ENCODE measurements at places on chromosomes 1 and 21.

DNA sequence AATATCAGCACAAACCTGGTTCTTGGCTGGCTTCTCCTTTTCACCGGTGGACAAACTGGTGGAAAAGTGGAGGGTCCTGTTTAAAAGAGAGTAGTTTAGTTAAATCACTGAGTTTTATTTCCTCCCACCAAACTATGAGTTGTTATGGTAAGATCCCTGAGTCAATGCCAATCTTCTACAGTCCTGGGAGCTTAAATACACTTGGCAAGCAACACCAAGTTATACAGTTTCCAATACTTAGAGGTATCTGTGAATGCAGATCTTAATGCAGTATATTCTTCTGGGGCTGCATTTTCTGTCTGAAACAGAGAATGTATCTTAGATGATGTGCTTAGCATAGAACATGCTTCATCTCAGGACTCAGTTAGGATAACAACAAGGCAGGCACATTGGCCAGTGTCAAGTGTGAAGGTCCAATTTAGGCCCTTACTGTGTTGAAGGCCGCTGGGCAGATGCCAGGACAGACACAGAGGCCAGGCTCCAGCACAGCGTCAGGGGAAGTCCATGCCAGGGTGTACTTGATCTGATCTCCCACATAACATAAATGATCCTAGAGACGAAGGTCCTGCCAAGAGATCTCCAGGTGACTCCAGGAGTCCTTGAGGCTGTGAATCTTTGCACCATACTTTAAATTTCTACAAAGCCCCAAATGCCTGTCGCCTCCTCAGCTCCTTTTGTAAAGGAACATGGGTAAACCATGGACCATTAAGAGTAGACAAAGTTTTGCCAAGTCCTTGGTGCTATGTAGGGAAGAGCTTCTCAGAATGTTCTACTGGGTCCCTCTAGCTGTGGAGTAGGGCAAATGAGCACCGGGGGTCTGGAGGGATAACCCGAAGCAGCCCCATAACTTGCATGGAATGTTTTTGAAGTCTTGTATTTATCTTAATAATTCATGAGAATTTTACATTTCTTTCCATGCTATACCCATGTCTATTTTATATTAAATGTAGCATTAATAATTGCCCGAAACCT is 76.8 kb downstream of the KCNJ15 start:
- DNase-seq, result no peak

- DNase-seq, result no peak
Observed at GRCh38 chr1:107633596-107633995, 331.4 kb downstream of the VAV3 start.

GRCh38 chr1:1614204-1614953 is 921 bp upstream of the MIB2 start:
- peak; percentile 69 for DNase-seq

GRCh38 chr1:42756956-42757891 is 9.6 kb downstream of the P3H1 start:
- DNase-seq, result no peak

GRCh38 chr1:110056776-110057175 is 13.7 kb downstream of the ALX3 start:
- DNase-seq, result no peak

GRCh38 chr1:68459796-68460195 is 10.0 kb upstream of the RPE65 start:
- no peak for DNase-seq

- DNase-seq, result no peak
Observed at GRCh38 chr1:164591858-164592257, 32.9 kb downstream of the PBX1 start.

GRCh38 chr1:35567947-35568558 is 5.1 kb upstream of the TFAP2E start:
- no peak for DNase-seq

DNA sequence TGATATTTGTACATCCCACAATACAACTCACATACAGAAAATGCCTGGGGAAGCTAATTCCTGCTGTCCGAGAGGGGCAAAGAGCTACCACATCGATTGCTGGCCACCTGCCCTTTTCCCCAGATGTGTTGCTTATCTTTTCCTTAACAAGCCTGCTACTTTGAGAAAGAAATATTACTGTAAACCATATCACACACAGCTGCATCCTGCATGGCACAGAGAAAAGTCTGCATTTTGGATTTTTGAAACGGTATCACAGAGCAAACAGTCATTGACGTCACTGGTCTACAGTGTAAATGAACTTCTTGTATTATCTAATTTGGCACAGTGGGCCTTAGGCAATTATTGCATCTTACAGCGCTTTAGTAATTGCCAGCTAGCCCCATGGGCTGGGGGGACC is 164.7 kb downstream of the CLIC6 start:
- no peak for DNase-seq

- peak; percentile 21 for DNase-seq
Observed at GRCh38 chr1:183227422-183228346, 41.6 kb downstream of the LAMC2 start.

- DNase-seq, result peak; percentile 51
Observed at GRCh38 chr1:198929961-198930599, 291.2 kb downstream of the PTPRC start.

GRCh38 chr1:197440715-197441114 is 172.7 kb downstream of the CRB1 start:
- DNase-seq, result no peak

DNA sequence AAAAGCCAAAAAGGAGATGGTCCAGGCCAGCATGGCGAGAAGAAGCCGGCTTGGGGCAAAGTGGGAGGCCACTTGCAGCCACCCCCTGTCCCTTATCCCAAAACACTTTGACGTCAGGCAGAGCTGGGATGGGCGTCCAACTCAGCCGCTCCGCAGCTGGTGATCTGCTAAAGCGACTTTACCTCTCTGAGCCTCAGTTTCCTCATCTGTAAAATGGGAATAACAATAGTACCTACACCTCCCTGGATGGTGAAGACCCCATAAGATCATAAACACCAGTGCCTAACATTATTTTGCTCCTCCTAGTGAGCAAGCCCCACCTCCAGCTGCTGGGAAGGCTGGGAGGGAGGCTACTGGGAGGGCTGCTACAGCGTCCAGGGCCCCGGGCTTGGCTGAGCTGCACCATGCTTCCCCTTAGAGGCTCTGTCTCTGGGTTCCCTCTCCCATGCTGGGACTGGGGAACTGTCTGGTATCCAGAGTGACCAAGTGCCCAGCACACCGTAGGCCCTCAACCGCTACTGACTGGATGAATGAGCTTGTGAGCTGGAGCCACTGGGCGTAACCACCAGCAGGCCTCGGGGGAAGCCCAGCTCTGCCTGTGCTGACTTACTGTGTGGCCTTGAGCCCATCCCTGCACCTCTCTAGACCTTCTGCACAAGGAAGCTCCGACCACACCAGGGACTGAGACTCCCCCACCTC is 18.3 kb downstream of the IFFO2 start:
- DNase-seq, result no peak

DNA sequence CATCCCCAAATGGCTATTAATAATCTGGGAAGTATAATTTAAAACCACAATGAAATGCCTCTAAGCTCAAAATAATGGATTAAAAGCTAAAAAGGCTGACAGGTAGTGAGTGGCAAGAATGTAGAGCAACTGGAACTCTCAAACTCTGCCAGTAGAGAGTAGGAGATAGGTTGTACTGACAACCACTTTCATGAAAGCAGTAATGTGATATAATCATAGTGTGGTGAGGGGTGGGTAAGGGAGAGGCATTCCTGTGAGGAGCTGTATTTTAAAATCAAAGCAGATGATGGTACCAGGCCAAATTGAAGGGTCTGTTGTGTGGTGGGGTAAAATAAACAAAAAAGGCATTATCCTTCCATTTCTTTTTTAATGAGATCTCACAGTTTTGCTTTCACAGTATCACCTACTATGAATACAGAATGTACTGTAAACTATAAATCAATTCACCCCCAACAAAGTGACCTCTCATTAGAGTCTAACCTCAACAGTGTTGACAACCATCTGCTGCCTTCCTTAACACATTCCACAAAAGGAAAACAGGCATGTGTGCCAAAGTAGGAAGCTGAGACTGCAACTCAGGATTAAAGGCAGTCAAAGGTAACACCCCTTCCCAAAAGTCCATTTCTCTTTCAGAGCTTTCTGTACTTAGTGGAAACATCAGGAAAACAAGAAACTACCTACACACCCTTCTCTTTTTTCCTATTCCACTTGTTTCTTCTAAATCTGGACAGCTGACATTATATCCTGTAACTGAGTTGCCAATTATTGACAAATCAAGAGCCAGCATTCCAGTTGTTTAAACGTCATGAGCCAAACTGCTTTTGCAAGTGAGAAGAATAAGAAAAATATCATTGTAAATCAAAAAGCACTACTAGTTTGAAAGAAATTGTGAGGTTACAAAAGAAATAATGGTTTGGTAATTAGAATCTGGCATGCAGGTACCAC is 130.8 kb downstream of the FAF1 start:
- no peak for DNase-seq

GRCh38 chr1:50109647-50110075 is 941 bp downstream of the ELAVL4 start:
- DNase-seq, result peak; percentile 22

- no peak for DNase-seq
Observed at GRCh38 chr21:9838738-9839642, 682.4 kb upstream of the TPTE start.

GRCh38 chr21:32757804-32758203 is 13.8 kb downstream of the PAXBP1 start:
- no peak for DNase-seq

DNA sequence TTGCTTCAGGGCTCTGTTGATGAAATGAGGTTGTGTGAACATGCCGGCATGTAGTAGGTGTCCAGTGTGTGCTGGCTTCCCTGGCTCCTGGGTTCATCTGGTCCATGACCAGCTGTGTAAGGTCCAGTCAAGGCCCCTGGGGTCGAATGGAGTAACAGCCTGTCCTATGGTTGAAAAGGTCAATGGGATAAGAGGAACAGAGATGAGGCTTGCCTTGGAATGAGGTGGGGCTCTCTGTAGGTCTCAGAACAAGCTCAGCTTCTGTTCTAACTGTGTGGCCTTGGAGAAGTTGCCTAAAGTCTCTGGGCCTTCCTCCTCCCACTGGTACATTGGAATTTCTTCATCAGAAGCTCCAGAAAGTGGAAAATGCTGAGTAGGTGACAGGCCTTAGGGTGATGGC is 26.6 kb downstream of the RPS6KA1 start:
- DNase-seq, result no peak

DNA sequence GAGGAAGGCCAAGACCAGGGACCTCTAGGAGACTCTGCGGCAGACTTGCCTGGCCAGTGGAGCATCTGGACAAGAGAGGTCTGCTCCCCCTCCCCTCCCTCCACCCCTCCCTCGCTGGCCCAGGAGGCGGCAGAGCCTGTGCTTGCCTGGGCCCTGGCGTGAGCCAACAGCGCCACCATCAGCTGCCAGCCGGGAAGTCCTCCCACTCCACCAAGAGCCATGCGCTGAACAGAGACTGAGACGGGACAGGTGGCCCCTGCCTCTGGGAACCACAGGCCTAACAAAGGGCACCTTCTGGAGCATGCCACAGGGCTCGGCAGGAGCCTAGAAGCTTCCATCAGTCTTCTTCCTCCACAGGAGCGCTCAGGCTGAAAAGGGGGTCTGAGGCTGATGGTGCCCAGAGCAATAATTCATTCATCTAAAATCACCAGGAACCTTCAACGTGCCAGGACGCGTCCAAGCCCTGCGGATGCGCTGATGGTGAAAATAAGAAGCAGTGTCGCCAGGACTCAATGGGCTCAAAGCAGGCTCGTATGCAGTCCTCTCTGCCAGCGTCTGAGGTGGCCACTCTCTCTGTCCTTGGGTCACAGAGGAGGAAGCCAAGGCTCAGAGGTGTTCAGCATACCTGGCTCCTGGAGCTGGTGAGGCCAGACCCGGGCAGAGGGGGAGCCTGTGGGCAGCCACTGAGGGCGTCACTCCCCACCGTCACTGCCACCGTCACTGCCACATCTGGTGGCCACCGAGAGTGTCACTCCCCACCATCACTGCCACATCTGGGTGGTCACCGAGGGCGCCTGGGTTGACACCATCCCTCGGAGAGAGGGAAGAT is 161.2 kb downstream of the NPHP4 start:
- DNase-seq, result no peak

DNA sequence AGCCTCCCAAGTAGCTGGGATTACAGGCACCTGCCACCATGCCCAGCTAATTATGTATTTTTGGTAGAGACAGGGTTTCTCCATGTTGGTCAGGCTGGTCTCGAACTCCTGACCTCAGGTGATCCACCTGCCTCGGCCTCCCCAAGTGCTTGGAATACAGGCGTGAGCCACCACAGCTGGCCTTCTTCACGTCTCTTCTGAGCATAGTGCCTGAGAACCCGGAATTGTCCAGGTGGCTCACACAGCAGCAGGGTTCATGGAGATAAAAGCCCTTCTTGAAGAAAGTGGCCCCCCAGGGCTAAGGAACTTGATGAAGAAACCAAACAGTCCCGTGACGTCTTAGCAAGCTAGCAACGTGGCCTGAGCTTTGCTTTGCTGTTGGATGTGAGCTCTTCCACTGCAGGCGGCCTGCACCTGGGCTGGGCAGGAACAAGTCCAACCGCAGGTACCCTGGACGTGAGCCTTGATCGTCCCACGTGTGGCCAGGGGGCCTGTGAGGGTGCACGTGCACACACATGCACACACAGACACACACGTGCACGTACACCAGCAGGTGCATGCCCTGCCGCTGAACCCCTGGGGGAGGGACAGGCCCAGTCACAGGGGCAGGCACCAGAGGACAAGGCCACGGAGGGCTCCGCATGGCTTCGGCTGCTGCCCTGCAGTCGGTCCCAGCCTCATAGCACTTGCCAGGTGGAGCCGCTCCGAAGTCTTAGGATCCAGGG is 23.4 kb upstream of the TRAPPC10 start:
- no peak for DNase-seq

DNA sequence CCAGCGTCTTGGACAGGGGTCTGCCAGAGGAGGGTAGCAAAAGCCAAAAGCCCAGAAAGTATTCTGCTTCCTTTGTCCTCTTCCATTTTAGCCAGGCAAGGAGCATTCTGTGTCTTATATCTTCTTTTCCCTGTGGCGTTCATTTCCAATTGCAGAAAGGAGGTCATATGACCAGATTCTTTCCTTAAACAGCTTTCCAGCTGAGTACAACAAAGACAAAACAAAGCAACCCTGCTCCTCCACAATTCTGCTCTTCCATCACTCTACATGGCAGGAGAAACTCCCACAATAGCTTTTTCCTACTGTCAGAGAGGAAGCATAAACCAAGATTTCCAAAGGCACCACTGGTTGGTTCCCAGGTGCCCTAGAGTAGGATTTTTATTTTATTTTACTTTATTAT is 19.7 kb downstream of the ENSA start:
- DNase-seq, result no peak

DNA sequence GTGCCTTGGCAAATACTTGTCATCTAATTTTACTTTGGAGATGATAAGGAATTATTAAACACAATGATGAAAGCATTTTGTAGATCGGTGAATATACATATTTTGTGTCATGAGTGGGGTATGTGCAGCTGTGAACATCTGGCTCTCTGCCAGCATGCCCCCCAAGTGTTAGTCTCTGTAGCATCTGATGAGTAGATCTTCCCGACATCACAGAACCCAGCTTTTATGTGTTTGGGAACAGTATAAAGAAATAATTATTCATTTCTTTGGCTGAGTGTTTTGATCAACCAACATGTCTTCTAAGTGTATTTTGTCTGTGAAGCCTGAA is 4.5 kb upstream of the CTNNBIP1 start:
- DNase-seq, result no peak

GRCh38 chr1:41484402-41485241 is at the start of gene EDN2:
Gene EDN2 (minus strand): TSS chr1:41484683. CDS start chr1:41484601, 82 bp downstream.
- DNase-seq, result no peak

GRCh38 chr1:240508950-240509349 is 103.0 kb downstream of the GREM2 start:
- DNase-seq, result no peak

- DNase-seq, result peak; percentile 68
Observed at GRCh38 chr1:198678901-198679329, 40.1 kb downstream of the PTPRC start.

Data from CD4-positive, alpha-beta T cell treated with Interleukin-4 for 1 hour (primary cell).